ENCODE measurements at places on chromosomes 16 and 17.

DNA sequence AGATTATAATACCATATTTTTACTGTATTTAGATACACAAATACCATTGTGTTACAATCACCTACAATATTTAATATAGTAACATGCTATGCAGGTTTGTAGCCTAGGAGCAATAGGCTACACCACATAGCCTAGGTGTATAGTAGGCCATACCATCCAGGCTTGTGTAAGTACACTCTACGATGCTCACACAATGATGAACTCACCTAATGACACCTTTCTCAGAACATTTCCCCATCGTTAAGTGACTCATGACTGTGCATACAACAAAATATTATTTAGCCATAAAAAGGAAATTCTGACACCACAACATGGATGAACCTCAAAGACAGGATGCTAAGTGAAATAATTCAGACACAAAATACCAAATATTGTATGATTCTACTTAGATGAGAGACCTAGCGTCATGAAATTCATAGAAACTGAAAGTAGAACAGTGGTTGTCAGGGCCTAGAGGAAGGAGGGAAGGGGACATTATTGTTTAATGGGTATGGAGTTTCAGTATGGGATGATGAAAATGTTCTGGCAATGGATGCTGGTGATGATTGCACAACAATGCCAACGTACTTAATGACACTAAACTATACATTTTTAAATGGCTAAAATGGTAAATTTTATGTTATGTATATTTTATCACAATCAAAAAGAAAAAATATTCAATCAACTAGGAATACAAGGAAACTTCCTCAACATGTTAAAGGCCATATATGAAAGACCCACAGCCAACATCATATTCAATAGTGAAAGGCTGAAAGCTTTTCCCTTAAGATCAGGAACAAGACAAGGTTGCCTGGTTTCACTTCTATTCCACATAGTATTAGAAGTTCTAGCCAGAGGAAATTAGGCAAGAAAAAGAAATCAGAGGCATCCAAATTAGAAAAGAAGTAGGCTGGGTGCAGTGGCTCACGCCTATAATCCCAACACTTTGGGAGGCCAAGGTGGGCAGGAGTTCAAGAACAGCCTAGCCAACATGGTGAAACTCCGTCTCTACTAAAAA lies 5.9 kb upstream of the C16orf87 start:
- DNase-seq: no peak

DNA sequence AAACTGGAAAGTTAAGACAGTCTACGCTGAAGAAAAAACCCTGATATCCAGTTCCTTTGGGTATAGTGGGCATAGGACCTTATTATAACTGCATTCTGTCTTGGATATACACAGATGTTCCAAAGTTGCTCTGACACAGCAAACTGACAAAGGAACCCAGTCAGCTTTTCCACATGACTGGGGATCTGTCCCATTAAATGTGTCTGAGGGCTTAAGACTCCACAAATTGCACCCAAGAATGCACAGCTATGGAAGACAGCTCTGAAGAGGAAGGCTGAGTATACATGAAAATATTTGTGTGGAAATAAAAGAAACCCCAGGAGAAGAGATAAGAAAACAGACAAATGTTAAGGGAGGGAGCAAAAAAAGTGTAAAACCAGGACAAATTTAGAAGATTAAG lies 114.1 kb downstream of the SPAG9 start:
- no peak for DNase-seq

GRCh38 chr17:77435272-77436057 lies 294.7 kb downstream of the SEC14L1 start:
- DNase-seq: no peak

- DNase-seq: no peak
These were observed 9.0 kb upstream of the PPP1R27 start for GRCh38 chr17:81843713-81844326.

DNA sequence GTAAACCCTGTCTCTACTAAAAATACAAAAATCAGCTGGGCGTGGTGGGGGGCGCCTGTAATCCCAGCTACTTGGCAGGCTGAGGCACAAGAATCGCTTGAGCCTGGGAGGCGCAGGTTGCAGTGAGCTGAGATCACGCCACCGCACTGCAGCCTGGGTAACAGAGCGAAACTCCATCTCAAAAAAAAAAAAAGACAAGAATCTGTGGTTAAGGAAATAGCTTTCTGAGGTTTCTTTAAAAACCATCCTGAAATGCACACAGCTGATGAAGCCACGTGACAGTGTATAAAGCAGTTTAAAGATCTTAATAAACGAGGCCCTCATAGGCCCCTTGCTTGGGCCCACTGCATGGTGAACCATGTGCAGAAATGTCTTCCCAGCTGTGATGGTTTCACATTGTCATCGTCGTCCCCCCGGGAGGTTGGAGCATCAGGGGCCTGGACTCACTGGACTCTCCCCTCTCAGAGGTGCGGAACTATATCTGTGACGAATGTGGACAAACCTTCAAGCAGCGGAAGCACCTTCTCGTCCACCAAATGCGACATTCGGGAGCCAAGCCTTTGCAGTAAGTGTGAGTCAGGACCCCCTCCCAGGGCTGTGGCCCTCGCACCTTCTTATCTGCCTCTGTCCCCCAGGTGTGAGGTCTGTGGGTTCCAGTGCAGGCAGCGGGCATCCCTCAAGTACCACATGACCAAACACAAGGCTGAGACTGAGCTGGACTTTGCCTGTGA lies 16.2 kb downstream of the ZNF276 start:
- no peak for DNase-seq

DNA sequence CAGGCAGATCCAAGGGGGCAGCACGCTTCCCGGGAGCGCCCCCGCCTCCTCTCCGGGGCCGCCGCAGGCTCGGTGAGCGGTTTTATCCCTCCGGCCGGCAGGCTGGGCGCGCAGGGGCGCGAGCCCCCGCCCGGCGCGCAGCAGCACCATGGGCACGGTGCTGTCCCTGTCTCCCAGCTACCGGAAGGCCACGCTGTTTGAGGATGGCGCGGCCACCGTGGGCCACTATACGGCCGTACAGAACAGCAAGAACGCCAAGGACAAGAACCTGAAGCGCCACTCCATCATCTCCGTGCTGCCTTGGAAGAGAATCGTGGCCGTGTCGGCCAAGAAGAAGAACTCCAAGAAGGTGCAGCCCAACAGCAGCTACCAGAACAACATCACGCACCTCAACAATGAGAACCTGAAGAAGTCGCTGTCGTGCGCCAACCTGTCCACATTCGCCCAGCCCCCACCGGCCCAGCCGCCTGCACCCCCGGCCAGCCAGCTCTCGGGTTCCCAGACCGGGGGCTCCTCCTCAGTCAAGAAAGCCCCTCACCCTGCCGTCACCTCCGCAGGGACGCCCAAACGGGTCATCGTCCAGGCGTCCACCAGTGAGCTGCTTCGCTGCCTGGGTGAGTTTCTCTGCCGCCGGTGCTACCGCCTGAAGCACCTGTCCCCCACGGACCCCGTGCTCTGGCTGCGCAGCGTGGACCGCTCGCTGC lies 832 bp downstream of the CDK5R1 start:
- DNase-seq: no peak

- no peak for DNase-seq
These were observed 7.8 kb upstream of the RNF213 start for GRCh38 chr17:80252871-80253270.

- no peak for DNase-seq
These were observed 109.7 kb downstream of the TOX3 start for GRCh38 chr16:52437277-52437670.

All from dorsolateral prefrontal cortex (tissue), 122 donors.